Neural progenitor cell (in vitro differentiated cells): ENCODE measurements at places on chromosomes 11 and 22. TPM values are rescaled to one million over a fixed set of nuclear protein-coding genes. Genes with fewer than 3 reads are reported as not detected.

DNA sequence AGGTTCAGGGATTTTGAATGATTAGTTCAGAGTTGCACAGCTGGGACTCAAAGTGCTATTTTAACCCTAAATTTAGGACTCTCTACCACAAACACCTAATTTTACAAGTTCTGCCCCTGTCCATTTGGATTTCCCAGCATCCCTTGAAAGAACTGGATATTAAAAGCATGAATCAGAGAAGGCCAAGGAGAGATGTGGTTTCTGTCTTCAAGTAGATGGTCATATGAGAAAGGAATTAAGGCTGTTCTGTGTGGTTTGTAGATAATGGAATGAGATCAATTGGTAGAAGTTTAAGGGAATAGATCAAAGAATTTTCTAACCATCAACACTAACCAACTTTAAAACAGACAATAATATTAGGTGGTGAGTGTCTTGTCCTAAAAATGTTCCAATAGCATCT lies 106.4 kb upstream of the TENM4 start:
- H3K36me3 ChIP-seq: no peaks in the 10 kb centered on the region
- H3K4me3 ChIP-seq: no peak overlapping the region
- H3K4me1 ChIP-seq: peaks cover 21% of the 10 kb centered on the region
- no peaks in the 10 kb centered on the region for H3K27me3 ChIP-seq
- H3K27ac ChIP-seq: no peak overlapping the region

- H3K27ac ChIP-seq: no peak overlapping the region
- DNase-seq: no peak
- H3K4me1 ChIP-seq: peaks cover 8% of the 10 kb centered on the region
- H3K4me3 ChIP-seq: no peak overlapping the region
- no peaks in the 10 kb centered on the region for H3K36me3 ChIP-seq
These were observed 47.2 kb downstream of the MOB2 start for GRCh38 chr11:1439341-1439740.

- DNase-seq: peak; percentile 85
- no peak overlapping the region for H3K27ac ChIP-seq
- H3K36me3 ChIP-seq: no peaks in the 10 kb centered on the region
- H3K4me1 ChIP-seq: peaks cover 24% of the 10 kb centered on the region
- peak overlapping the region; percentile 77 for H3K4me3 ChIP-seq
- H3K27me3 ChIP-seq: peaks cover 40% of the 10 kb centered on the region
These were observed 931 bp downstream of the CADM1 start for GRCh38 chr11:115503083-115503885.

DNA sequence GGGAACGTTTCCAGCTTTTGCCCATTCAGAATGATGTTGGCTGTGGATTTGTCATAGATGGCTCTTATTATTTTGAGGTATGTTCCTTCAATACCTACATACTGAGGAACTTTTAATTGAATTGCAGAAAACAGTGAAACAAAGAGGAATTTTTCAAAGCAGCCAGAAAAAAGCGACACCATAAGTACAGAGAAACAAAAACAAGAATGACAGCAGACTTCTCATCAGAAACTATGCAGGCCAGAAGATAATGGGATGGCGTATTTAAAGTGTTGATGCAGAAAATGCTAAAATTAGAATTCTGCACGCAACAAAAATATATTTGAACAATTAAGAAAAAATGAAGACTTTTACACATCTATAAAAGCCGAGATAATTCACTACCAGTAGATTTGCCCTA lies 95.4 kb upstream of the TIMP3 start:
- peaks cover 2% of the 10 kb centered on the region for H3K4me1 ChIP-seq
- peak; percentile 29 for DNase-seq
- no peak overlapping the region for H3K27ac ChIP-seq

- no peak overlapping the region for H3K27ac ChIP-seq
These were observed 174.4 kb downstream of the MAML2 start for GRCh38 chr11:96168623-96169022.

- H3K4me1 ChIP-seq: peaks cover 52% of the 10 kb centered on the region
- H3K27me3 ChIP-seq: no peaks in the 10 kb centered on the region
- no peak overlapping the region for H3K27ac ChIP-seq
- no peak overlapping the region for H3K4me3 ChIP-seq
- no peak for DNase-seq
These were observed 7.0 kb downstream of the TP53I11 start for GRCh38 chr11:44943696-44944095.

DNA sequence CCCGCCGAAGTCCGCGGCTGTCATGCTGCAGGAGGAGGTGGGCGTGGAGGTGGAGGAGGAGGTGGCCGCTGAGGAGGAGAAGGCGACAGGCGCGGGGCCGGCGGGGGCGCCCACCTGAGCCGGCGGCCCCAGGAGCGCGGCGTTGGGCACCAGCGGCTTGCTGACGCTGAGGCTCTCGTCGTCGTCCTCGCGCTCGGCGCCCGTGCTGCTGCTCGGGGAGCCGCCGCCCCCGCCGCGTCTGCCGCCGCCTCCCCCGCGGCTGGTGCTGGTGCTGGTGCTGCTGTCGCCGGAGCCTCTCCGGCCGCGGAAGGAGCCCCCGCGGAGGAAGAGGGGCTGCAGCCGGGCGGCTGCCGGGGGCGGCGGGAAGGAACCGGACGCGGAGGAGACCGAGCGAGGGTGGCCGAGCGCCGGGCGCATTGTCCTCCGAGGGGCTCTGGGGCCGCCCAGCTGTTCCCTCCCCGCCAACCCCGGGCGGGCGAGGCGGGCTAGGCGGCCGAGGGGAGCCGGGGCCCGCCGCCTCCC lies 388 bp downstream of the TMEM121B start:
- H3K27ac ChIP-seq: no peak overlapping the region
- H3K4me3 ChIP-seq: peak overlapping the region; percentile 97
- peaks cover 10% of the 10 kb centered on the region for H3K27me3 ChIP-seq
- peak; percentile 76 for DNase-seq

GRCh38 chr11:35151683-35152280 lies 12.8 kb downstream of the CD44 start:
- H3K27ac ChIP-seq: no peak overlapping the region
- H3K4me1 ChIP-seq: no peaks in the 10 kb centered on the region
- H3K36me3 ChIP-seq: no peaks in the 10 kb centered on the region
- H3K27me3 ChIP-seq: no peaks in the 10 kb centered on the region
- DNase-seq: peak; percentile 14
- no peak overlapping the region for H3K4me3 ChIP-seq

GRCh38 chr11:114208377-114208776 lies 87.8 kb upstream of the NNMT start:
- H3K36me3 ChIP-seq: no peaks in the 10 kb centered on the region
- H3K27ac ChIP-seq: peak overlapping the region; percentile 94
- no peak overlapping the region for H3K4me3 ChIP-seq

- DNase-seq: no peak
- H3K27me3 ChIP-seq: no peaks in the 10 kb centered on the region
- peaks cover 10% of the 10 kb centered on the region for H3K36me3 ChIP-seq
- H3K4me1 ChIP-seq: no peaks in the 10 kb centered on the region
These were observed 7.0 kb downstream of the PITPNB start for GRCh38 chr22:27912101-27912500.

GRCh38 chr11:114525682-114526081 lies 34.0 kb downstream of the NXPE1 start:
- no peak overlapping the region for H3K27ac ChIP-seq
- DNase-seq: no peak
- no peaks in the 10 kb centered on the region for H3K27me3 ChIP-seq
- H3K4me1 ChIP-seq: no peaks in the 10 kb centered on the region
- H3K4me3 ChIP-seq: no peak overlapping the region

DNA sequence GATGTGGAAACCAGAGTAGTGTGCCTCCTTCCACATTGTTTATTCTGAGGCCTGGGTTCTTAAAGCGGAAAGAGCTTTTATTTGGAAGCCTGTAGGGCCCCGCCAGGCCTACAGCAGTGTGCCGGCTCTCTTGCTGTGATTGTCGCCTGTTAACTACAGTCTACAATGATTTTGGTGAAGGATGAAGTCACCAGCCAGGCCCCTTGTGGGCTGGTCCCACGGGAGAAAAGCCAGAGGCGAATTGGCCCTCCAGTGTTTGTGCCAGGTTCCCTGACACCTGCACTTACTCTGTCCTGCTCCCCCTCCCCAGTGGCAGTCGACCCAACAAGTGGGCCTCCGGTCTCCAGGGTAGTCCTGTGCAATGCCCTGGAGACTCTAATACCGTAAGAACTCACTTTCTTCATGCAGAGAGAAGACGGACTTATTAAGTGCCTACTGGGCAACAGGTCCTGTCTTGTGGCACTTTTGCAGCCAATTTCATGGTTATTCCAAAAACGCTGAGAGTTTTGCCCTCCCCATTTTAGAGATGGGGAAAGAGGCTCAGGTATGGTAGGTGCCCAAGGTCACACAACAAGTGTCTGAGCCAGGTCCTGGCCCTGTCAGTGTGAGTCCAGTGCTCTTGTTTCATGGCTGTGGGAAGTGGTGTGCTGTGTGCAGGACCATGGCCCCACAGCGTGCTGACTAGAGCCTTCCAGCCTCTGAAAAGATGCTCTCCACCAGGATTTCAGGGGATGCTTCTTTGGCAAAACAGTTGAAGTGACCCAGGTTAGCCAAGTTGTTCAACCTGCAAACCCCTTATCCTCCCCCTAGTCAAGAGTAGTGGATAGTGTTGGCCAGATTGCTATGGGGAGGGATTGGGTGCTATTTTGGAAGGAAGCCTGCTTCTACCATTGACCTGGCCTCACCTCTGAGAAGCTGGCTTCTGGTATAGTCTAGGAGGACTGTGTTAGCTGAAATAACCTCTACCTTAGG lies 1.4 kb downstream of the MICAL2 start:
- H3K27ac ChIP-seq: no peak overlapping the region
- DNase-seq: peak; percentile 24
- no peaks in the 10 kb centered on the region for H3K36me3 ChIP-seq
- H3K4me1 ChIP-seq: peaks cover 8% of the 10 kb centered on the region
- peak overlapping the region; percentile 44 for H3K4me3 ChIP-seq
- H3K27me3 ChIP-seq: peaks cover 43% of the 10 kb centered on the region

- H3K4me3 ChIP-seq: no peak overlapping the region
- H3K4me1 ChIP-seq: no peaks in the 10 kb centered on the region
- H3K36me3 ChIP-seq: no peaks in the 10 kb centered on the region
- H3K27ac ChIP-seq: no peak overlapping the region
- peak; percentile 42 for DNase-seq
These were observed 29.6 kb downstream of the CAT start for GRCh38 chr11:34468209-34468841.

- H3K27ac ChIP-seq: no peak overlapping the region
- no peak overlapping the region for H3K4me3 ChIP-seq
- no peaks in the 10 kb centered on the region for H3K27me3 ChIP-seq
- DNase-seq: no peak
These were observed 2.6 kb downstream of the ACER3 start for GRCh38 chr11:76863196-76863777.

DNA sequence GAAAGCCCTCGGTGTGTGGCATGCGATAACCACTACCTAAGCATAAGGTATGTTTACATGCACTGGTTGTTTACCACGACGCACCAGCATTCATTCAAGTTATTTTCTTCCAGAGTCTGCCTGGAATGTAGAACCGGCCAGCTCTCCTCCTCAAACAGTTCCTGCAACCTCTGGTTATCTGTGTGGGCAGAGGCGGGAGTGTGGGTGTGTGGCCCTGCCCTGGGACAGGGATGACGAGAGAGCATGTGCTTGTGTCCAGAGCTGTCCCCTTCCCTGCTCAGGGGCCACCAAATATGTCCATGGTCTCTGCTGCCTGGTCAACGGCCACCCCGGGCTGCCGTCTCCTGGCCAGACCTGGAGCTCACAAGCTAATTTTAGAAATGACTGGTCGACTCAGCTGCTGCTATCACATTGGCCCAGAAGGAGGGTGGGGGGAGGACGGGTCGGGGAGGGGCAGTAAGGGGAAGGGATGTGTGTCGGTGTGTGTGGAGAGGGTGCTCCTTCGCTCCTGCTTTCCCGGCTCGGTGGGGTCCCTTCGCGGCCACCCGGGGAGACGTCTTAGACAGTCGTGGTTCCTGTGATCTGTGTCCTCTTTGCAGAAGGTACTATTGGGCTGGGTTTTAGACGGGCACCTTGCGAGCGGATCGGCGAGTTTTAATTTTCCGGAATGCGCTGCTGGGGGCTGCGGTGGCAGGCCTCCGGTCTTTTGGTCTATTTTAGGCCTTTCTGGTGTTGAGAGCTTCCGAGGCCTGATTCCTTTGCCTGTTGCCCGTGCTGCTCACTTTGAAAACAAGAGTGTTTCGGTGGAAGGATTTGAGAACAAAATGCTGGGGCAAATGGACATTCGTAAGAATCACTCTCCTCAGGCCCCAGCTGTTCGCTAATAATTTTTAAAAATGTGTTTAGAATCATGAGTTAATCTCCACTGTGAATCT lies at the start of gene MYO18B:
Gene MYO18B (plus strand): TSS at position 497 of the 935 bp plus-strand sequence. CDS start 18,905 bp downstream, outside the sequence.
- H3K4me3 ChIP-seq: no peak within 1 kb of the TSS
- DNase-seq: no peak
- no peaks in the 10 kb centered on the region for H3K4me1 ChIP-seq

DNA sequence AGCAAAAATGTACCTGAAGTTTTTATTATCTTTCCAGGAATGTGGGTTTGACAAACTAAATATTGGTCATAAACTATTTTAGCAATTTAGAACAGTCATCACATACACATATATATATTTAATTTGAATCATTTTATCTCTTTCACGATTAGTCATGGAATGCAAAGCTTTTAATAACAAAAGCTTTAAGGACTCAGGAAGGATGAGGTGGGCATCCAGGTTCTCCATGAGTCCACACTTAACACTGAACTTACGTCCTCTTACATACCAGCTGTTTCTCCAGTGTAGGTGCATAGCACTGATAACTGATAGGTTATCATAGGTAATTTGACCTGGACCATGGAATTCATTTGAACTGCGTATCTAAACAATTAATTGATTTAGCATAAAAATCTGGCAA lies 28.1 kb upstream of the GNAZ start:
- no peak overlapping the region for H3K4me3 ChIP-seq
- no peak overlapping the region for H3K27ac ChIP-seq
- no peaks in the 10 kb centered on the region for H3K27me3 ChIP-seq
- no peaks in the 10 kb centered on the region for H3K36me3 ChIP-seq
- no peaks in the 10 kb centered on the region for H3K4me1 ChIP-seq

DNA sequence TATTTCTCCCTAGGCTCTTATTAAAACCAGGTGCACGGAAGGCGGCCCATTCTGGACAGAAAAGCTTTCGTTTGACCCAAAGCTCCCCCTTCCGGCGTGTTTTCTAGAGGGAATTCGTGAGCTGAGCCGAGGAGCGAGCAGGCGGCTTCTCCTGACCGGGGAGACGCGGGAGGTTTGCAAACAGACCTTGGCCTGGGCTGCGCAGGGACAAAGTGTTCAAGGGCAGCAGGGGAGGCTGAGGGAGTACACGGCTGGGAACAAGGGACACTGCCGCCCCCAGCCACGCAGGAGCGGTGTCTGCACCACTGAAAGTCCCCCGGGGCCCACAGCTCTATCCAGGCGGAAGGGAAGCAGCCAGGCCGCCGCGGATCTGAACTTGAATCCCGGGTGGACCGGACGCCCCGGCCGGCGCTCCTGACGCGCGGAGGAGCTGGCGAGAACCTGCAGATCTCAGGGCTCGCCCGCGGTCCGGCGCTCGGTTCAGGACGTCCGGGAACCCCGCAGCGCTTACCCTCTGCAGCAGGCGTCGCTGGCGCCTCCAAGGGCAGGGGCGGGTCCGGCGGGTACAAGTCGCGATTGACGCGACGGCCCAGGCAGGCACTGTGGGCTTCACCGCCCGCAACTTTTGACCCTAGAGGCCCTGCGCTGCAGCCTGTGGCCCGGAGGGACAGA lies 101.9 kb downstream of the WT1 start:
- peak; percentile 72 for DNase-seq
- H3K27ac ChIP-seq: no peak overlapping the region
- peak overlapping the region; percentile 59 for H3K4me3 ChIP-seq
- no peaks in the 10 kb centered on the region for H3K36me3 ChIP-seq

The MPZL3 gene
- 1.1 and 5.7 TPM in 2 replicates for total RNA-seq

The CCDC116 gene
- total RNA-seq: 0.15 TPM in 1 of 2 replicates, not detected in the other

The NLRP14 gene
- total RNA-seq: 1.3 and 1.8 TPM in 2 replicates

The OR8G5 gene
- not detected in 2 replicates for total RNA-seq

The ESAM gene
- 0.26 and 0.81 TPM in 2 replicates for total RNA-seq

The OR52N4 gene
- 0.12 TPM in 1 of 2 replicates, not detected in the other for total RNA-seq

The PITPNM1 gene
- 7.7 and 32.8 TPM in 2 replicates for total RNA-seq

The TMEM126B gene
- 73.5 and 110 TPM in 2 replicates for total RNA-seq

The PTPRCAP gene
- total RNA-seq: 1.1 TPM in 1 of 2 replicates, not detected in the other

The RTN4RL2 gene
- 0.13 and 1.9 TPM in 2 replicates for total RNA-seq

The GPHA2 gene
- 1.5 TPM in 1 of 2 replicates, not detected in the other for total RNA-seq

The PTDSS2 gene
- 24.7 and 44.2 TPM in 2 replicates for total RNA-seq
